ENCODE measurements at places on chromosomes 3 and 15.

GRCh38 chr3:46097691-46098241, 70.5 kb upstream of the XCR1 start:
- peak; percentile 77 for DNase-seq

DNA sequence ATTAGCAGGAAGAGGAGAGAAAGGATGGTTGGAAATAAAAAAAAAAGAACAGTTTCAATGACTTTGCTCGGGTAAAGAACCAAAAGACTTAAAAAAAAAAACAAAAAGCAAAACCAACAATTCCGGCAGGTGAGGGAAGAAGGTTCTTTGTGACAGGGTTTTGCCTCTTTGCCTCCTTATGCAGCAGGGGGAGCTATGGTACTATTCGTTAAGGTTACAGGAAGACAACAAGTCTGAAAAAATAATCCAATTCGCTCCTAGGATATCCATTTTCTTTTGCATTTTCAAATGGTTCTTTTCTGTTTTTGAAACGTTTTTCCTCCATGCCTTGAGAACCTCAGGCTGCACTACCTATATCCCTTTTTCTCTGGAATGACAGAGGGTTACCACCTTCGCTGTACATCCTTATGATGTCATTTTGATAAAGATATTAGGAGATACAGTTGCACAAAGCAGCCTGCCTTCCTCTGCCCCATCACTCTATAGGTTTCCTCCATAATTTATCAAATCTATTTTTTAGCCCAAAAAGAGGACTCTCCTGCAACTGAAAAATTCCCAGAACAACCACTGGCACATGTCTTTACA, 55.0 kb downstream of the CFAP20DC start:
- peak; percentile 86 for DNase-seq

DNA sequence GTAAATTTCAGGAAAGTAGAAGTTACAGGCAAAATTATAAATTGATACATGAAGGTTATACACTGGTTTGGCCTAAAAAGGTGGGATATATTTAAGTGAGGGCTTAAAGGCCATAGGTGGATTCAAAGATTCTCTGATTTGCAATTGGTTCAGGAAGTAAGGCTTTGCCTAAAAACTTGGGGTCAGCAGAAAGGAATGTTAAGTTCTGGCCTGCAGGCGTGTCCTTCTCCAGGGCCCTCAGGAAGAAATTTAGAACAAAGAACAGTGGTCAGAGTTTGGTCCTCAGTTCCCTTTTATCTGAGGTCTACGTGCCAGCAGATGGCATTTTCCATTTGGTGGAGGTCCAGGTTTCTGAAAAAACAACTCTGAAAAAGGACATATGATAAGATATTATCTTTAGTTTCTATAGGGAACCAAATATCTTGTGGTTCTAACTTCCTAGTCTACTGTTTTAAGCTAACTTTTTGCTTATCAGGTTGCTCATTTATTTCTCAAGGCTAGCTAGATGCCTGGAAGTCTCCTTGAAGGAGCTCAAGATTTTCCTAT, 40.5 kb downstream of the SCN11A start:
- DNase-seq: peak; percentile 56

GRCh38 chr3:178202194-178202593, 334.0 kb upstream of the KCNMB2 start:
- DNase-seq: peak; percentile 21

- DNase-seq: no peak
These were observed 128.5 kb downstream of the LMLN start for GRCh38 chr3:198088421-198088955.

DNA sequence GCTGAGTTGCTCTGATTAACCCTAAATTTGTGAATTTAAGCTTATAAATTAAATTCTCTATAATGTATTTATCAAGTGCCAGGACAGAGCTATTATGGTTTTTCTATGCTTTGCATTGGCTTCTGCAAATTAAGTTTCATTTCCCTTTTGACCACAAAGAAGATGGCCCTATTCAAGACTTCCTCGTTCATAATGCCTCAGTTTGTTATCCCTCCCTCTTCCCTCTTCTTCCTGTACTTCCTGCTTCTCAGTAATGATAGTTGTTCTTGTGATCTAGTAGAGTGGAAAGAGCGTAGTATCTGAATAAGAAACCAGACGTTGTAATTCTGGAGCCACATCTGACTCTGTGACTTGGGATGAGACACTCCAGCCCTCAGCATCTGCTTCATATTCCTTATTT, 118.7 kb downstream of the CACNA1D start:
- DNase-seq: no peak

DNA sequence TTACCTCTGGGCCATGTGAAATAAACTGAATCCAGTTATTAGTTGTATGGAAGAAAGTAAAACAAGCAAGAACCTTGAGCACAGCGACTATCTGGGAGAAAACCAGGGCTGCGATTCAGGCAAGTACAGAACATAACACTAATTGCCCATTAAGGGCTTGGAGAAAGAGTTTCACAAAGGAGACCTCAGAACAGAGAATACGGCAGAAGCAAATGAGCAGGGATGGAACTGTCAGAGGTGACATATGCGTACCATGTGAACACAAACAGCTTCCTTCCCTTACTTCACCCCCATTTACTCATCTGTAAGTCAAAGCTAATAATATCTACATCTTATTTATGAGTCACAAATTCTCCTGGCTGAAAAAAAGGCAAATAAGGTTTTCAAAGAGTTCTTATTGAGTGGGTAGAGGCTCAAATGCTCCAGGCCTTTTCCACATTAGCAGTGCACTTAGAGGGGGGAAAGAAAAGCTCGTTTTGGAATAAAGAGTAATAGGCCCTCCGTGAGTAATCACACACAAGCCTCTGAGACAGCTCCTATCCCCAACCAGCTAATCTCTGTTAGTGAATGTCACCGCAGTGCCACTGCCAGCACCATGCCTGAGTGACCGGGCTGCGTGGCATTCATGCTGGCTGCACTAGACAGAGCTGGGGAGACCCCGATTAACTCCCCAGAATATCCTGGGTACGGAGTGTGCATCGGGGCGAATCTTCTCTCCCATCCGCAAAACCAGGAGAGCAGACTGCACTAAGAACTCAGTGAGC, 2.6 kb downstream of the PCSK6 start:
- DNase-seq: no peak

GRCh38 chr15:89399238-89400115, 64.9 kb upstream of the POLG start:
- DNase-seq: peak; percentile 39

DNA sequence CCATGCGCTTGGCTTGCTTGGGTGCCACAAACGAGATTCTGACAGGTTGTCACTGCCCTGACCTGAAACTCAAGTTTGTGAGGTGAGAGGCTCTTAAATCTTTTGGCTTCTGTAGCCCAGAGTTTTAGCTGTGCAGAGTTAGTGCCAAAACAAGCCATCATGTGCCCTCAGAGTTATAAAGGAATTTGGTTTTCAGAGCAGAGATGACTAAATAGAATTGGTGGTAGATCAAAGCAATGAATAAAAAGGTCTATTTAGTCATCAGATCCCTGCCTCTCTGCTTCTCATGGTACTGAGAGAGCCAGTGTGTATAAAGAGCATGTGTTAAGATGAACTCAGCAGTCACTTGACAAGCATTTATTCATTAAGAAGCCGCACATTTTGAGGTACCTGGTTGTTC, 207.5 kb upstream of the DPH6 start:
- DNase-seq: no peak

Measured in common myeloid progenitor, CD34-positive (primary cell).